ENCODE measurements at places on chromosomes 5 and 9. TPM values are rescaled to one million over a fixed set of nuclear protein-coding genes. Genes with fewer than 3 reads are reported as not detected.

DNA sequence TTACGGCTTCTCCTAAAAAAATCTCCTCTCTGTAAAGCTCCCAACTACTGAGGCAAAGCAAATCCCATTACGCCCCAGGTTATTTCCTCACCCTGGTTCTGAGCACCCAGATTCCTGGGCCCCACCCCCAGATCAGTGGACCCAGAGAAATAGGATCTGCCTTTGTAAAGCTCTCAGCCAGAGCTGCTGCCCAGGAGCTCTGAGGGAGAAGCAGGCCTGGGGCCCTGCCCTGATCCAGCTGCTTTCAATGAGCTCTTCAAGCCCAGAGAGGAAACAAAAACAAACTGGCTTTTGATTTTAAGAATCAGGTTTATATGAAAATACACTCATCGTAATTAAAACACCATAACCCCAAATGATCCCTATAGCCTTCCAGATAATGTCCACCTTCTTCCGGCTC lies 124.5 kb downstream of the C5orf15 start:
- peaks cover 33% of the 10 kb centered on the region for H3K4me1 ChIP-seq
- H3K27ac ChIP-seq: no peak overlapping the region
- H3K4me3 ChIP-seq: no peak overlapping the region

- H3K27me3 ChIP-seq: no peaks in the 10 kb centered on the region
- H3K4me3 ChIP-seq: no peak overlapping the region
- no peaks in the 10 kb centered on the region for H3K4me1 ChIP-seq
- no peaks in the 10 kb centered on the region for H3K36me3 ChIP-seq
Measured at GRCh38 chr9:119003201-119003611, 366.0 kb downstream of the BRINP1 start.

DNA sequence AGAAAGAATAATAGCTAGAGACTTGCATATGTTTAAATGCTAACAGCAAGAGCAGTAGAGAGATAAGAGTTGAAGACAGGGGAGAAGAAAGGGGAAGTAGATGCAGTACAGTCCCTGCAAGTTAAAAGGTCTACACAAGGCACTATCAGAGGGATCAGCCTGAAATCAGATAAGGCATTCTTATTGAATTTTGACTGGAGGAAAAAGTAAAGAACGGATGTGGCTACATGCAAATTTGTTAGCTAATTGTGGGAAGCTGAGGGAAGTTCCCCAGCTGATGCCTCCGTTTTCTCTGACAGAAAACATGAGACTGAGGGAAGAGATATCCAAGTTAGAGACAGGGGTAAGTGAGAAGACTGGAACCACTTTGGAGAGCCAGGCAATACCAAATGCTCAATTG lies 12.9 kb upstream of the RHOBTB3 start:
- no peak for DNase-seq
- no peak overlapping the region for H3K27ac ChIP-seq
- no peaks in the 10 kb centered on the region for H3K36me3 ChIP-seq
- H3K4me1 ChIP-seq: no peaks in the 10 kb centered on the region

DNA sequence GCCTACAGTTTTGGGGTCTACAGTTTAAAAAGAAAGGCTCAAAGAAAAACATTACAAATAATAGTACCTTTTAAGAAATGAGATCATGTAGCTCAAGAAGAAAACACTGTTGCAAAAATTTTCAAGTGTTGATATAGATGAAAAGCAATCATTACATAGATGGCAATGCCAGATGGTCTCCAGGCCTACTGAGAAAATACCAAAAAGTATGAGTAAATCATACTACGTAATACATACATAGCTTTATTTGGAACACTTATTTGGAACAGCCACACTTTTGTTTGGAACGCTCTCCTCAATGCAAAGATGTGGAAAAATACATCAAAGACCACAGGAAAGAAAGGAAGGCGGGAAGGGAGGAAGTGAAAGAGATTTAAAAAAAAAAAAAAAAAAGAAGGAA lies 44.1 kb downstream of the MARCHF11 start:
- no peaks in the 10 kb centered on the region for H3K36me3 ChIP-seq
- H3K4me1 ChIP-seq: no peaks in the 10 kb centered on the region
- DNase-seq: no peak
- H3K27me3 ChIP-seq: no peaks in the 10 kb centered on the region
- H3K4me3 ChIP-seq: no peak overlapping the region

DNA sequence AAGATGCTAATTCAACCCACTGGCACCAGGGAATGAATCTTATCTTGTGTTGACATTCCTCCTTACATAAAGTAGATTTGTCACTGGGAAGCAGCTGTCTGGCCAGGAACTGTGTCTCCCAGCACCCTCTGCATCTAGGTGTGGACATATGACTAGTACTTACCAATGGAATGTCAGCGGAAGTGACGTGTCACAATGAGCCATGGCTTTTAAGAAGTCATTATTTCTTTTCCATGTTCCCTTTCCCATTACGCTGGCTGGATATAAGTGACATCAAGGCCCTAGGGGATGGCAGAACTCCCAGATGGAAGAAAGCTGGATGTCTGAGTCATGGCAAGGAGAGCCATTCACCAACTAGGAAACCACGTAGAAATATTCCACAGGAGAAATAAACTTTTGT lies 84.7 kb upstream of the MAST4 start:
- no peak for DNase-seq
- H3K4me1 ChIP-seq: no peaks in the 10 kb centered on the region
- H3K4me3 ChIP-seq: no peak overlapping the region
- no peak overlapping the region for H3K27ac ChIP-seq
- no peaks in the 10 kb centered on the region for H3K27me3 ChIP-seq
- H3K36me3 ChIP-seq: no peaks in the 10 kb centered on the region

DNA sequence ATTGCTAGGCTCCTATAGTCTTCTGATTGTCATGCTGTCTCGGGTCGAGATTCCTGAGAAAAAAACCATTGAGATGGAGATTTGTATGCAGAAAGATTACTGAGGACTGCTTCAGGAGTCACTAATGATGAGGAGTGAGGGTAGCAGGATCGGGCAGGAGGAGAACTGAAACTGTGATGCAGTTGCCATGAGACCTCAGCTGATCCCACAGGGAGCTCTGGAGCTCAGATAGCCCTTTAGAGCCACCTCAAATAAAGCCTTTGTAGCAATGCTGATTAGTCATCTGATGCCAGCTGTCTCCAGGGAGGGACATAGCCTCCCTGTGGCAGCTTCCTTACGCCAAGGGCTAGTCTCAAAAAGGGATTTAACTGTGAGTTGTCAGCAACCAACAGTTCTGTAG lies 256.9 kb downstream of the DMAC1 start:
- H3K36me3 ChIP-seq: no peaks in the 10 kb centered on the region
- H3K4me1 ChIP-seq: peaks cover 9% of the 10 kb centered on the region
- no peak overlapping the region for H3K4me3 ChIP-seq
- DNase-seq: no peak
- H3K27me3 ChIP-seq: no peaks in the 10 kb centered on the region

GRCh38 chr5:111411301-111411700 lies 101.0 kb downstream of the STARD4 start:
- H3K27ac ChIP-seq: no peak overlapping the region
- H3K36me3 ChIP-seq: no peaks in the 10 kb centered on the region
- H3K4me3 ChIP-seq: no peak overlapping the region
- no peaks in the 10 kb centered on the region for H3K4me1 ChIP-seq

CNTLN gene
- 21.7 TPM for total RNA-seq
